AG10803 (cell line): ENCODE measurements at places on chromosomes 16 and 17.

GRCh38 chr16:74563828-74564263, 43.1 kb downstream of the GLG1 start:
- peak; percentile 27 for DNase-seq

- DNase-seq, result peak; percentile 61
Observed at GRCh38 chr16:83926726-83927397, 26.2 kb upstream of the OSGIN1 start.

GRCh38 chr16:69531988-69532387, 33.8 kb upstream of the NFAT5 start:
- no peak for DNase-seq

GRCh38 chr16:88539261-88539651, 30.9 kb upstream of the ZC3H18 start:
- DNase-seq, result no peak

DNA sequence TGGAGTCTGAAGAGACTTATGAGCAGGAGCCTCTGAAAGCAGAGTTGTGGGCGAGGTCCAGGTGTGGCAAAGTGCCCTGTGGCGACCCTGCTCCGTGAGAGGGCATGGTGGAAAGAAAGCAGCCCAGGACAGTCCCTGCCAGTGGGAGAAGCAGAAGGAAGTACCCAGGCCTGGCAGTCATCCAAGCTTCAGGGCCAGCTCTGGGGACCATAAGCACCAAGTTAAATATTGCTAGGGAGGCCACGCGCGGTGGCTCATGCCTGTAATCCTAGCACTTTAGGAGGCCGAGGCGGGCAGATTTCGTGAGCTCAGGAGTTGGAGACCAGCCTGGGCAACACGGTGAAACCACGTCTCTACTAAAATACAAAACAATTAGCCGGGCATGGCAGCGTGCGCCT, 4.9 kb upstream of the ASGR1 start:
- no peak for DNase-seq

DNA sequence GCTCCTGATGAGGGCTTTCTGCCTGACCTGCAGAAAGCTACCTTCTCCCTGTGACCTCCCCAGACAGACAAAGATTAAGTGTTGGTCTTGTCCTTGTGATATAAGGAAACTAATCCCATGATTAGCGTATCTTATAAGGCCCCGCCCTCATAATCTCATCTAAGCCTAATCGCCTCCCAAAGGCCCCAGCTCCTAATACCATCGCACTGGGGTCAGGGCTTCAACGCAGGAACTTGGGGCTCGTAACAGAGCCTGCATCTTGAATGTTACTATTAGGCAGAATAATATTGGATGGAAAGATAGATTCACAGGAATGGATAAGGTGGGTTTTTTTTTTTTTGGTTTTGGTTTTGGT, 78.9 kb downstream of the C16orf95 start:
- DNase-seq, result no peak

GRCh38 chr16:58507963-58508670, 7.2 kb upstream of the SETD6 start:
- DNase-seq, result no peak

DNA sequence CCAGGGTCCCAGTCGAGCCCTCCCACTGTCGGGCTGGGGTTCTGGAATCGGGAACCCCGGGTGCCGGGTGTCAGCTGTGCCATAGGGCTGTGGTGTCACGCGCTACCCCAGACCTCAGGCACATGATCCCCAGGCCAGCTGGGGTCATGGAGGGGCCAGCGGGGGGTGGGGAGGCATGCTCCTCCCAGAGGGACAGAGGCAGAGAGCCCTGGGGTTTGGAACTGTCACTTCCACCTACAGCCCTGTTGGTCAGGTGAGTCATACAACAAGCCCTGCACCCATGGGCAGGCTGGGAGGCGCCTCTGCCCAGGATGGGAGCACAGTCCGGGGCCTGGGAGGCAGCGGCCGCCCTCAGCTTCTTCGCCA, 63.0 kb downstream of the BAIAP2 start:
- peak; percentile 42 for DNase-seq

GRCh38 chr17:31792007-31792585, 66.9 kb downstream of the COPRS start:
- no peak for DNase-seq

DNA sequence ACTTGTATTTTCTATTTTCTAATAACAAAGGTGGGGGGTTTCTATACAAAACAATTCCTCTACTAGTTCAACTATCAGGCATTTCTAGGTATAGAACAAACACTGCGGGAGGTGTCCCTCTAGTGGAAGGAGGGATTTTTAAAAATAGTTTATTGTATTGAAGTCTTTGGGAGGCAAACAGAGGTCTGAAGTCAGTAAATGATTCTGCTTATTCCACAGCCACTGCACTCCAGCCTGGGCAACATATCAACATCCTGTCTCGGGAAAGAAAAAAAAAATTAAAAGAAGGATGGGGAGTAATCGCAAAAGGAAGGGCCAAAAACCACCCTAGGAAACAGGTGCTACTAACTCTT, 648 bp upstream of the ERCC4 start:
- DNase-seq, result peak; percentile 35

DNA sequence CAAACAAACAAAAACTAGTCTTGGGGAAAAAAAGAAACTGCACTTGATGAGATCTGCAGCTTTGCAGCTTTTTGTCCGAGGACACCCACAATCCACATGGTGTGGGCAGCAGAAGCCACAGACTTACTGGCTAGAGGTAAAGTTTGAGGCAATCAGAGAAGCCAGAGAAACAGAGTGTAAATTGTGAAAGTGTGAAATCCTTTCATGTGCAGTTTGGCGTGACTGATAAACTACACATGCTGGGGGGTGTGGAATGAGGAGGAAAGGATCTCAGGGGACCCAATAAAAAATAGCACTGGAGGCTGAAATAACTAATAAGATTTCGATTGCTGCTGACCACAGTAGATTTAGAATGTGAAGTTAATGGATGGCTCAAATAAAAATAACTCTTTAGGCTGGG, 42.4 kb upstream of the HOXB13 start:
- peak; percentile 8 for DNase-seq
